ENCODE measurements at places on chromosomes 13 and 19. TPM values are rescaled to one million over a fixed set of nuclear protein-coding genes. Genes with fewer than 3 reads are reported as not detected.

The TMC4 gene
- 0.26 TPM for total RNA-seq

The SNAPC2 gene
- 20.2 TPM for total RNA-seq

The ZNF665 gene
- 4.8 TPM for total RNA-seq

The CEBPA gene
- 0.22 TPM for total RNA-seq

The CEACAM6 gene
- total RNA-seq = not detected

The CGB3 gene
- total RNA-seq = not detected

The NCLN gene
- 50.9 TPM for total RNA-seq

The LILRA2 gene
- not detected for total RNA-seq

The KIR2DL1 gene
- not detected for total RNA-seq

The ZNF66 gene
- 6.0 TPM for total RNA-seq

The SHANK1 gene
- total RNA-seq = not detected

The PLA2G4C gene
- total RNA-seq = 12.4 TPM

The CBARP gene
- 2.1 TPM for total RNA-seq

GRCh38 chr13:113860051-113860664 lies 3.7 kb downstream of the GAS6 start:
- peak; percentile 1 for DNase-seq

- DNase-seq = no peak
Observed at GRCh38 chr13:28526876-28527275, 31.9 kb upstream of the FLT1 start.

- no peak for DNase-seq
Observed at GRCh38 chr13:25415241-25415640, 43.5 kb downstream of the ATP8A2 start.

DNA sequence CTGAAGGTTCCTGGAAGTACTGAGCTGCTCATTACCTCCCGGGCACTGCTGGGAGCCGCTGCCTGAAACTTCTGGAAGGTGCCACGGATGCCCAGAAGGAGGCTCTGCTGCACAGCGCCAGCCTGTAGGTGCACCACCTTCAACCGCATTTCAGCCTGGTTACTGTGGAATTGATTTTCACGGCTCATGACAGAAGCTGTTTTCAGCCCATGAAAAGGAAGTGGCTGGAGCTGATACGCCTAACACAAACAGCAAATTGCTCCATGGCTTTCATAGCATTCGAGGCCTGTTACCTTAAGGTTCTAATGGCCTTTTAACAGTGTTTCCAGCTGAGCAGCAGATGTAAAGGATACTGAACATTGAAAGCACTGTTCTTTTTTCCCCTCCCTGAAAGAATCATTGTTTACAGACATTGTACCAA lies 22.0 kb downstream of the GPC6 start:
- no peak for DNase-seq

DNA sequence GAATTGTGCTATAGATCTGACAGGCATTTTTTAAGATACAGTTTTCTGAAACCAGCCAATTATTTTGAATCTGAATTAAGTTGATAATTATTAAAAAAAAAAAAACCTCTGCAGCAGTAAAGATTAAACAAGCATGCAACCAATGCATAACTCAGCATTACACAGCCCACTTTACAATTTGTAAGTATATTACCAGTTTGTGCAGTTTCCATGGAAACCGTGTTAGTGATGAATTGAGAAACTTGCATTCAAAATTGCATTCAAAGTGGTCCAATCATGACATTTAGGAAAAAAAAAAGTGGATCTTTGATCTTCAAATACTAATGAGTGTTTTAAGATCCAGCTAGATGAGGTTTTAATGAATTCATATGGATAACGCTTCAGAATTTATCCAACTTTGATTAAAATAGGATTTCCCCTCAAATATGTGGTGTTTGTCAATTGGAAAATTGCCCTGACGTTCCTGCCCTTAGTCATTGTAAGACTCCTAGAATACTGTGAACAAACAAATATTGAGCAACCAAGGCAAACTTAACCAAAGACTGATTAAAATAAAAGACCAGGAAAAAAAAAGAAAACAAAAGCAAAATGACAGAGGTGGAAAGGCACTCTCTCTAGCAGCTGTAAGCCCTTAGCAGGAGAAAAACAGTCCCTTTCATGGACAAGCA lies 314.8 kb upstream of the MAB21L1 start:
- no peak for DNase-seq

DNA sequence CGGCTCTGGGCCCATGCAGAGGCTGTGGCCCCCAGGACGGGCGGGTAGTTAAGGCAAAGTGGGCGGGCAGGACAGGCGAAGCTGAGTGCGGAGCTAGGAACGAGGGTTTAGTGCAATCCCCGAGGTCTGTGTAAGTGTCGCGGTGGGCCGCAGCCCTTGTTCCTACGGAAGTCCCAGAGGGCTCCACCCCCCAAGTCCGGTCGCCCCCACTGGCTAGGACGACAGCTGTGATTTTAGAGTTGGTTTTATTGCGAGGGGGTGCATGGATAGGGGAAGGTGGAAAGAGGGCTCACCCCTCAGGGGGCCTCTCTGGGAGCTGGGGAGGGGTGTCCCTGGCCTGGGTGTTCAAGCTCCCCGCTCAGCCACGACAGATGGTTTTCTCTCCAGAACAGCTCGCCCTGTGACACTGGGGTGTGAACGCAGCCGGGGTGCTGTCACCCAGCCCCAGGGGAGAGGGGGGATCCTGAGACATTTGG lies 21.7 kb downstream of the ZBTB7A start:
- no peak for DNase-seq

DNA sequence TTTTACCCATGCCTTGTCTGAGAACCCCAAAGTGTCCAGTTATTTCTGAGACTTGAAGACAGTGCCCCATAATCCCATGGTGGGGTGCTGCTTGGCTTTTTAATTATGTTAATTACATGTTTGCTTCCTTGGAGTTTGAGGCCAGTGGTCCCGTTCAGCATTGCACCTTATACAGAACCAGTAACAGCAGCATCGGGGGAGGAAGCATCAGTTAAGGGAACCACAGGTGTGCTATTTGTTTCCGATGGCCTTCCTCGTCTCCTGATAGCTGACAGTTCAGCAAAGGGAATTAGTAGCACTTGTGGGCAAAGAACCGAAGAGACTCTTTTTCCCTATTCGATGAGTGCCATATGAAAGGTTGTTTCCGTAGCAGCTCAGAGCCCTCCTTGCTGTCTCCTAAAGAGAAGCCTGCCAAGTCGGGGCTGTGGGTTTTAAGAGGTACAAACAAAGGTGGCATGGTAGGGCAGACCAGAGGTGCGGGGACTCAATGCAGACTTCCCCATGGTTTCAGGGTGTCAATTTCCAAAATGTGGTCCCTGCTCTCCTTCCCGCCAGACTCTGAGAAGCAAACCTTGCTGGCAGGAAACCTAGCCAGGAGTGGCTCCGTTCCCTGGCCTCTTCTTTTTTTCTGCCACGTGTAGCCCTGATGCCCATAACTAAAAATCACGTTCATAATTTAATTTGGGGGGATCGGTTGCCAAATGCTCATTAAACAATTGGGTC lies 225.2 kb upstream of the TSHZ3 start:
- DNase-seq = no peak

DNA sequence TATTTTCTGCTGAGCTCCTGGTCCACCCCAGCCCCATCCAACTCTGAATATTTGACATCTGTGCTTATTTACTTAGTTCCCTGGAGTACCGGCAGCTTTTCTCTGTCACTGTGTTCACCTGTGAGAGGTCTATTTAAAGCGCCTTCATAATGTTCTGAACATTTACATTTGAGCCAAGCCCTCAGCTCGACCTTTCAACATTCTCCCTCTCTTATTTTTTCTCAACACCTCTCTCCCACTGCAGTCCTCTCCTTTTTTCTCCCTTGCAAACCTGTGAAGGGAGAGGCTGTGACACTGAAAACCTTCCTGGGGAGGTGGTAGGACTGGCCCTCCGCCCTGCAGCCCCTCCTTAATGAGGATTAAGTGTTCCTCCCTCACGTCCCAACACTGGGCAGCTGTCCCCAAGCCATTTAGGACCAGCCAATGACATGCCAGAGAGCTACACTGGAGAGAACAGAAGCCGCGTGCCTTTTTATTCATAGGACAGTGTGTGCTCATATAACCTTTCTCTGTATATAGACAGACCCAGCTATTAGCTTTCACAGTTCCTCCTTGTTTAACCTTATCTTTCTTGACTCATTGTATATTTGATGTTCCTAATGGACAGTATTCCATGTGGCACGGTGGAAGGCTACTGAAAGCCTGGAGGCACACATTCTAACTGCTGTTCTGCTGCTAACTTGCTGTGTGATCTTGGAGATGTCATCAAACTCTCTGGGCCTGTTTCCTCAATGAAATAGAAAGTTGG lies 134.8 kb downstream of the NUFIP1 start:
- no peak for DNase-seq

DNA sequence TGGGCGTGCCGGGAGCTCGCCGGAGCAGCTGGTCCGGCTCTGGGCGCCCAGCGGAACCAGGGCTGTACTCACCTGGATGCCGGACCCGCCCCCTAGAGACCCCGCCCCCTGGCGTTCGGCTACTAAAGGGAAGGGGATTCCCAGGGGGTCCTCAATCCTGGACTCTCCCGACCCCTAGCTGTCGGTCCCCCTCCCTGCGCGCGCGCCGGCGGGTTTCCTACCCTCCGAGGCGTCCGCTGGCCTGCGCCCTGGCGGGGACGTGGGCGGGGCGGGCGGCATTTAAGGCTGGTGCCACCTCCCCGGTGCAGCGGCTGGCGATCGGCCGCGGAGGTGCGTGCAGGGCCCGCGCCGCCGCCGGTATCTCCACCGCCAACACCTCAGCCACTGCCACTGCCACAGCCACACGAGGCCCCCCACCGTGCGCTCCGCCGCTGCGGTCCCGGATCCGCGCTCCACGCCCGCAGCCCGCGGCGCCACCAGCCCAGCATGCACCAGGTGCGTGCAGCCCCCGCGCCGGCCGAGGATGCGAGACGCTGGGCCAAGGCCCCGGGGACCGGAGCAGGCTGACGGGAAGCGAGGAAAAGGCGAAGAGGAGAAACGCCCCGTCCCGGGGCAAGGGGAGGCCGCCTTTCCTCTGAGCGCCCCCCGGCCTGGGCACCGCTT lies at the start of gene ATP12A:
ATP12A (plus strand) TSS at position 151 of the 663 bp plus-strand sequence; CDS start at position 487, 336 bp downstream.
- DNase-seq = peak; percentile 50

DNA sequence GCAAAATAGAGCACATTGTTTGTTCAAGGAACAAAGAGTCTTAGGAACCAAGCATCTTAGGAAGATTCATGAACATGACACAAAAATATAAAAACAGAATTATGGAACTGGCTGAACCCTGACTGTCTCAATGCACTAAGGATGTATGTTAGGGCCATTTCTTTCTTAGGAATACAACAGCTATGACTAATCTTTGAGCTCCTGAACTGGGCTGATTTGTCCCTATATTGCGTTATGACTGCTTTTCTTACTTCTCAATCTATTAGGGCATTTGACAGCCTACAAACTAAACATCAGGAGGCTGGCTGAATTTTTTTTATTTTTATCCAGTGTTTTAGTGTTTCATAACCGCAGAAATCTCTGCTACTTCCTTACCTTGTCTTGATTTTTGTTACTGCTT lies 211.2 kb downstream of the OXGR1 start:
- no peak for DNase-seq

DNA sequence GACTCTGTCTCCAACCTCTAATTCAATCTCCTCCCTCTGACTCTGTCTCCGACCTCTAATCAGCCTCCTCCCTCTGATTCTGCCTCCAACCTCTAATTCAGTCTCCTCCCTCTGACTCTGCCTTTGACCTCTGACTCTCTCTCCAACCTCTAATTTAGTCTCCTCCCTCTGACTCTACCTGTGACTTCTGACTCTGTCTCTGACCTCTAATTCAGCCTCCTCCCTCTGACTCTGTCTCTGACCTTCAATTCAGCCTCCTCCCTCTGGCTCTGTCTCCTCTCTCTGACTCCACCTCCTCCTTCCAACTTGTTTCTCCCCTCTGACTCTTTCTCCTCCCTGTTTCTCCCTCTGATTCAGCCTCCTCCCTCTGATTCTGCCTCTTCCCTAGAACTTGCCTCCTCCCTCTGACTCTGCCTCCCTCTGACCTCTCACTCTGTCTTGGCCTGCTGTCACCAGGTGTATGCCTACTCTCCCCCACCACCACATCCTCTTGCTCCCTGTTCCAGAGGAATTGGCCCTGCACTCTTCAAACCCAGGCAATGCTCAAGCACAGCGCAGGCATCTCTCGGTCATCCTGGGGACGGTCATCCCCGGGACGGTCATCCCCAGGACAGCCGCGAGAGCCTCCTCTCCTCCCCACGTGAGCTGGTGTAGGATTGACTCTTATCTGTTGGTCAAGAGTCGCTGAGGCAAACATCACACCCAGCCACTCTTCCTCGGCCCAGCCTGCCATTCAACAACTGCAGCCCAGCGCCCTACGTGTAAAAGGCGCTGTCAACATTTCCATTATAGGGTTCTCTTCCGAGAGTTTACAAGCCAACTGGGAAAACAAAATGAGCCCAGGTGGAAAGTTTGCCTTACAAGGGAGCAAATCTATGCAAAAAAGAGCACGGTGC lies 60.2 kb downstream of the ZIC5 start:
- peak; percentile 30 for DNase-seq

DNA sequence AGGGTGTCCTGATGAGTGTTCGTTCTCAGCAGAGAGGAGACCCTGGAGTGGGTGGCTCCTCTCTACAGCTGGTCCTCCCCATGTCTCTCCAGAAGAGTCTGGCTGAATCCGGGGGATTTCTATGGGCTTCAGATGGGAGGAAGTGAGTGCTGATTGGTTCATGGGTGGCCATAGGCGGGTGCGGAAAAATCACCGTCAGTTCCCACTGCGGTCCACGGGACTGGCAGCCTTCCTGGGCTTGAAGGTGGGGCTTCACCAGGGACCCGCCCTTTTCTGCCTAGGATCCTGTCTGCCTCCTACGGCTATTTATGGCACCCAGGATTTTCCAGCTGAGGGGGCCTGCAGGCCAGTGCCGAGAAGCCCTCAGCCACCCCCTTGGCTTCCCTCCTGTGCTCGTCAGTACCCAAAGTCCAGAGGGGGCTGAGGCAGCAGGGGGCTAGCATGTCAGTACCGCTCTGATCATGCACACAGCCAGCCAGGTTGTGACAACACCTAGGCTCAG lies 18.4 kb downstream of the CPB2 start:
- DNase-seq = no peak

DNA sequence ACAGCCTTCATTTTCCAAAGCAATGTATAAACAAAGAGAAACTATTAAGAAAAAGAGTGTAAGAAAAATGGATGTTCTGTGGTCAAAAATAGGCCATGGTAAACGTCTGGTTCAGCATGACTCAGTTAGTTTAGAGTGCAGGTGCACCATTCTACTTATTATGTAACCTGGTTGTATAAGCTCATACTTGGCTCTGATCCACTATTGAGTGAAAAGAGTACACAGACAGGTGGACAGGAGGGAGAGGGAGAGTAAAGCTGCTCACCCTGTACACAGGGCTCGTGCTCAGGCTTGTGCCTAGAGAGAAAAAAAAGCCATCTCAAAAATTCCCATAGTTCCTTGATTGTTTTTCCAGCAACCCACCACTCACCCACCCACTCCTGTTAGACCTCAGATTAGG lies 85.8 kb upstream of the ZNF91 start:
- DNase-seq = no peak

GRCh38 chr13:50788551-50789210 lies 54.8 kb downstream of the DLEU7 start:
- DNase-seq = no peak

GRCh38 chr13:66222127-66222526 lies 1008.0 kb downstream of the PCDH9 start:
- DNase-seq = no peak

- DNase-seq = no peak
Observed at GRCh38 chr19:2495651-2496316, 19.9 kb downstream of the GADD45B start.
